Activated CD8-positive, alpha-beta memory T cell treated with anti-CD3 and anti-CD28 coated beads for 1 hour (primary cell): ENCODE measurements at places on chromosomes 7 and 10.
A peak's percentile ranks its signal among the peaks of the same experiment; 100 is the strongest.

DNA sequence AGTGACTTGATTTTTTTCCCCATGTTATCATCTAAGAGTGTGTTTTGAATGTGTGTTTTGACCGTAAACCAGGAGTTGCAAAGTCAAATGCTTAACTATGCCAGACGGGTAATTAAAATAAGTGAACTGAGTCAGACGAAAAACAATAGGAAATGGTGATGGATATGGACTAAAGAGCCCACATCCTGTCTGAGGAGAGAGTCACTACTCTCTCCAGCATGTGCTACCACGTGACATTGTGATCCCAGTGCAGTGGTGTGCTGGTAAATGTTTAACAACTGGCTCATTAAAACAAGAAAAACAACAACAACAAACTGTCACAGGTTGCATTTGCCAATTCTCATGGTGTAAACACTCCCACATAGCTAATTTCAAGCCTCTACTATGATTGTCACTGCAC lies 164.3 kb downstream of the SUGCT start:
- DNase-seq = no peak

DNA sequence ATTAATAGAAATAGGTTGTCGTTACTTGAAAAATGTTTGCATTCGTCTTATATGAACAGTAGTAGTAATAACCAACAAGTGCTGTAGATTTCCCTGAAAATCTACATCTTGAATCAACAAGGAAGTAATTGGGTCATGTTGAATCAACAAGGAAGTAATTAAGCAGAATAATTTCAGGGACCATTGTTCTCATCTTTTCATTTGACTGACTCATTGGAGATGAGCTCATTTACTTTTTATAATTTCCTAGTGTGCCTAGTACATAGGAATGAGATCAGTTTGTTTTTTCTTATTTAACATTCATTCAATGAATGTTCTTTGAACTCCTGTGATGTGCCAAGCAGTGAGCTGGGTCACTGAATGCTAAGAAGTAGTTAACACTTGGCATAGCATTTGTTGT lies 8.2 kb downstream of the CLDN12 start:
- no peak for DNase-seq

GRCh38 chr7:123845823-123846216 lies 851 bp downstream of the HYAL4 start:
- no peak for DNase-seq

DNA sequence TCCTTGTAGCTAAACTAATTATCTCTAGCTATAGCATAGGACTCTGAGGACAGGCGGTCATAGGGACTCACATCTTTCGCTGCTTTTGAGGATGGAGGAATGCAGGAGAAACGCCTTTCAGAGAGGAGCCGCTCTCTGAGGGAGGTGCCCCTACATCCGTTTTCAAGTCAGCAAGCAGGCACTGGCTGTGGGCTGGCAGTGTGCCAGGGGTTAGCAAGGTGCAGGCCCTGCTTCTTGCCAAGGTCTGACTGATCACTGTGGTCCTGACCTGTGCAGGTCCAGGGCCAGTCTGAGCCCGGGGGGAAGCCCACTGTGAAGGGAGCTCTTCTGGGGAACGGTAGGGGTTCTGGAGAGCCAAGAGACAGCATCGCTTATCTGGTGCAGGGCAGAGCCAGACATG lies 89.4 kb downstream of the SH3PXD2A start:
- peak; percentile 68 for DNase-seq

DNA sequence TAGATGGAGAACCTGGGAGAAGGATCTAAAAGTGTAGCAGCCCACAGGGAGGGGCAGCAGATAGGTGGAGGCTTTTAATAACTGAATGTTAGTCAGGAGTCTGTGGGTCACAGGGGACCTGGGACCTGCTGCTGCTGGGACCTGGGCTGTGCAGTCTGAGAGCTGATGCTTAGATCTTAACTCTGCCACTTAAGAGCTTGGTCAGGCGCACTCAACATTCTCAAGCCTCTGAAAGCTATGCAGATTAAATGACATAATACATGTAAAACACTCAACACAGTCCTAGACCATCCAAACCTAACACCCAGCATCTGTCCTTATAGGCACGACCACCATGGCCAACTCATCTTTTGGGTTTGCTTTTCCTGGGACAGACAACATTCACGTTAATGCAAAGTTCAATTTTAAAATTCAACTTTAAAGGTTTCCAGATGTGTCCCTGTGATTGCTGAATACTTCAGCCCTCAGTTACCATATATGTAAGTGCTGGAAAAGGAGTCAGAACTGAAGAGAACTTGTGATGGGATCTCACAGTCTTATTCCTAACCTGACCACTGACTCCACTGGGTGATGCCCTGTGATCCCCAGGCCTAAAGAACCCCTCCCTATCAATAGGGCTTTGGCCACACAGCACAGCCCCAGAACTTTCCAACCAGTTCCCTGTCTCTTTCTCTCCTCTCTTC lies 321.0 kb downstream of the PLXNA4 start:
- no peak for DNase-seq

DNA sequence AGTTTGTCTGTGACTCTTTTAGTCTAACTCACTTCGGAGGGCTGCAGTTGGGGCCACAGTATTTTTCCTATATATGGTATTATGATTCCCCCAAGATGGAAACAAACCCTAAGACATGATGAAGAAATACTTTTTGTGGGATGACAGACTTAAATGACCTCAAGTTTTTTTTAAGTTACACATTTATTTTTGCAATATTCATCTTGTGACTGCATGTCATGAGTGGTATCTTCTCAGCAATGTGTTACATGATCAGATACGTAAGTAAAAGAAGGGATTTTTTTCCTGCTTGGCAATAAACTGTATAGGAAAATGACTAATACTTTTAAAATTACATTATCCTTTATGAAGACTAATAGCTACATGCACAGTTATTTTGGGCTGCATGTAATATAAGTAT lies 57.8 kb downstream of the OR13A1 start:
- DNase-seq = no peak

GRCh38 chr10:79070606-79071395 lies 2.0 kb downstream of the ZMIZ1 start:
- DNase-seq = no peak

GRCh38 chr10:117374506-117375359 lies 507 bp downstream of the PDZD8 start:
- DNase-seq = no peak

DNA sequence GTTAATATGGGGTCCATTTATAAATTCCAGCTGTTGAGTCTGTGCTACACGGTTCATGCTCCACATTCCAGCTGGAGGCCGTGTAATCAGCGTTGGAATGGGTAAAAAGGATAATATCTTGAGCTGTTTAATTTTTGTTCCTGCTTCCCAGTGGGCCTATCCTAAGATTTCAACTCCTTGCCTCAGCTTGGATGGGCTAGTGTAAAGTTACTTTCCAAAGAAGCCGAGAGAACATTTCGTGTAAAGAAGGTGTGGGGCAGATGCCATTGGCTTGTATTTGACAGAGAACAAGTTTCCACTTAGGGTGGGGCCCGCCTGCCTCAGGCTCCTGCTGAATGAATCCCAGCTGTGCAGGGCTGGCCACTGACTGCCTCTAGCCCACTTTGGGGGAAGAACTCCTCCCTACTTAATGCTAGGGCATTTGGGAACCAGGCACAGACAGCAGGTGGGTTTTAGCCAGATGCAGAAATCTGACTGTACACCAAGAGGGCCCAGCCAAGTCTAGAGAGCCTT lies 125.9 kb upstream of the LYZL2 start:
- no peak for DNase-seq

- DNase-seq = no peak
Measured at GRCh38 chr10:74949034-74949832, 122.8 kb downstream of the KAT6B start.

DNA sequence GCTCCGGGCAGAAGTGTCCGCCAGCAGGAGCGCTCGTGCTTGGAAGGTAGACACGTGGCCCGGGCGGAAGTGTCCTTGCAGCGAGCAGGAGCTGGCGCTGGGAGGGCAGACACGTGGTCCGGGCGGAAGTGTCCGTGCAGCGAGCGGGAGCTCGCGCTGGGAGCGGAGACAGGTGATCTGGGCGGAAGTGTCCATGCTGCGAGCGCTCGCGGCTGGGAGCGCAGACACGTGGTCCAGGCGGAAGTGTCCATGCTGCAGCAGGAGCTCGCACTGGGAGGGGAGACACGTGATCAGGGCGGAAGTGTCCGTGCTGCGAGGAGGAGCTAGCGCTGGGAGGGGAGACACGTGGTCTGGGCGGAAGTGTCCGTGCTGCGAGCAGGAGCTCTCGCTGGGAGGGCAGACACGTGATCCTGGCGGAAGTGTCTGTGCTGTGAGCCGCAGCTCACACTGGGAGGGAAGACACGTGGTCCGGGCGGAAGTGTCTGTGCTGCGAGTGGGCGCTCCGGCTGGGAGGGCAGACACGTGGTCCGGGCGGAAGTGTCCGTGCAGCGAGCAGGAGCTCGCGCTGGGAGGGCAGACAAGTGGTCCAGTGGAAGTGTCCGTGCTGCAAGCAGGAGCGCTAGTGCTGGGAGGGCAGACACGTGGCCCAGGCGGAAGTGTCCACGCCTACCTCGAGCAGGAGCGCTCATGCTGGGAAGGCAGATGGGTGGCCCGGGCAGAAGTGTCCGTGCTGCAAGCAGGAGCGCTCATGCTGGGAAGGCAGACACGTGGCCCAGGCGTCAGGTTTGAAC lies 41.1 kb upstream of the PRKAR1B start:
- no peak for DNase-seq

DNA sequence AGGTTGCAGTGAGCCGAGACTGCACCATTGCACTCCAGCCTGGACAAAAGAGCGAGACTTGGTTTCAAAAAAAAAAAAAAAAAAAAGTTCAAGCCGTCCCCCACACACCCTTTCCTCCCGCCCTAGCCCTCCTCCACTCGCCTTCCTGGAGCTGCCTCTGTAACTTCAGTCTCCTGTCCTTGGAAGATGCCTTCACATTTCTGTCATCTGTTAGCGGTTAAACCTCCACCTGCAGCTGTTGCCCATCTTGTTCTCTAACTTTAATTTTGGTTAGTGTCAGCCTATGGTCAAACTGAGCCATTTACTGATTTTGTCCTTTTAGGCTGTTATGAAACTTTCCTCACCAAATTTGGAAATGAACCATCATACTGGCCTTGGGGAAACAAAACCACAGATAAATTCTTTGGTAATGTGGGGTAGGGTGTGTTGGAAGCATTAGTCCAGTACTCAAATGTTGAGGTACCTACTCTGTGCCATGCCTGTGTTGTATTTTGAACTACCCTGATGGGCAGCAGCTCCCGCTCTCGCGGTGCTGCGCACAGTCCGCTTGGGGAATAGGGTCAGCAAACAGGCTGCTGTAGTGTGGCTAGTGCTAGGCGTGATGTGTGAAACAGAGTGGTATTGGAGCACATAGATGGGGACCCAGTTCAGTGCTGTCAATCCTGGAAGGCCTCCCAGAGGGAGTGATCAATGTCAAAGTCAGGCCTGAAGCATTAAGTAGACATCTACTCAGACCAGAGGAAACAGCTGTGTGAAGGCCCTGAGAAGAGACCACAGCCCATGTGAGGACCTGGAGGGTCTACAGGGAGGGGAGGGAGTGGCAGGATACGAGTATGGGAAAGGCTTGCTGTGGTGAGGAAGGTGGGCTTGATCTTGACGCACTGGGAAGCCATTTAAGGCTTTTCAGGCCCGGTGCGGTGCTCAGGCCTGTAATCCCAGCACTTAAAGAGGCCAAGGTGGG lies 26.9 kb downstream of the SFXN4 start:
- no peak for DNase-seq

DNA sequence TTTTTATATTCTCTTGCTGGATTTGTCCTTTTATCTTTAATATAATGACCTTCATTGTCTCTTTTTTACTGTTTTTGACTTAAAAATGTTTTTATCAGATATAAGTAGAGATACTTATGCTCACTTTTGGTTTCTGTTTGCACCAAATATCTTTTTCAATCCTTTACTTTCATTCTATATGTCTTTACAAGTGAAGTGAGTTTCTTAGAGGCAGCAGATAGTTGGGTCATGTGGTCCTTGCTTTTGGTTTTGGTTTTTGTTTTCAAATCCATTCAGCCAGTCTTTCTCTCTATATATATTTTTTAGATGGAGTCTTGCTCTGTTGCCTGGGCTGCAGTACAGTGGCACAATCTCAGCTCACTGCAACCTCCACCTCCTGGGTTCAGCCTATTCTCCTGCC lies 932.4 kb upstream of the LRRTM3 start:
- no peak for DNase-seq

GRCh38 chr10:34407324-34407805 lies 407.7 kb downstream of the PARD3 start:
- DNase-seq = no peak

DNA sequence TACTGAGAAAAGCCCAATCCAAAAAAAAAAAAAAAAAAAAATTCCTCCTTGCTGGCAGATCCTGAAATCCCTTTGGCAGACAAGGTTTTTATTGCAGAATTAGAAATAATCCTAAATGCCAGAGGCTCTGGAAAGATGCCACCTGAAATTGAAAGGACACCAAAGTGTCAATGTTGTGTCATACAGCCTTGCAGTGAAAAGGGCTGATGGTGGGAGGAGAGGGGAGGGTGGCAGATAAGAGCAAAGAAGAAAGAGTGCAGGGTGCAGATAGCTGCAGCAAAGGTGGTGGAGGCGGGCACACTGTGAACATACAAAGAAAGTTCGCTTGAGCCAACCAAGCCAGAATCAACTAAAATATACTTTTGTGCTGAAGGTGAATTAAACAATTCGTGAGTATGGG lies 8.2 kb upstream of the OPTN start:
- DNase-seq = no peak

DNA sequence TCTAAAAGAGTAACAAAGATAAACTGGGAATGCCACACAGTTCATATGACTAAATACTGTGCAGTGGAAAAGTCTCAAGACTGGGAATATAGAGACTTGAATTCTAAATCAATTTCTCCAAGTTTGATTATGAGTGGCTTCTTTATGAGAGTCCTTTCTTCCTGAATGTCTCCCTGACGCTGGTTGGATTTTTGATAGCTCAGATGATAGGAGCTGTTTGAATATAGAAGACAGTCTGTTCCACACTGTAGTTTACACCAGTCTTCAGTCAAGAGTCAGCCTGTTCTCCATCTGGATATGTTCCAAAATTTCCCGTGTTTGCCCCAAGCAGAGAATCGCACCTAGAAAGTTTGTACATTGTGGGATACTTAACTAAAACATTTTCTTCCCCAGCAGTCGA lies 173.7 kb downstream of the LRMDA start:
- no peak for DNase-seq

- DNase-seq = peak; percentile 18
Measured at GRCh38 chr7:6271060-6271658, 1.3 kb downstream of the CYTH3 start.

DNA sequence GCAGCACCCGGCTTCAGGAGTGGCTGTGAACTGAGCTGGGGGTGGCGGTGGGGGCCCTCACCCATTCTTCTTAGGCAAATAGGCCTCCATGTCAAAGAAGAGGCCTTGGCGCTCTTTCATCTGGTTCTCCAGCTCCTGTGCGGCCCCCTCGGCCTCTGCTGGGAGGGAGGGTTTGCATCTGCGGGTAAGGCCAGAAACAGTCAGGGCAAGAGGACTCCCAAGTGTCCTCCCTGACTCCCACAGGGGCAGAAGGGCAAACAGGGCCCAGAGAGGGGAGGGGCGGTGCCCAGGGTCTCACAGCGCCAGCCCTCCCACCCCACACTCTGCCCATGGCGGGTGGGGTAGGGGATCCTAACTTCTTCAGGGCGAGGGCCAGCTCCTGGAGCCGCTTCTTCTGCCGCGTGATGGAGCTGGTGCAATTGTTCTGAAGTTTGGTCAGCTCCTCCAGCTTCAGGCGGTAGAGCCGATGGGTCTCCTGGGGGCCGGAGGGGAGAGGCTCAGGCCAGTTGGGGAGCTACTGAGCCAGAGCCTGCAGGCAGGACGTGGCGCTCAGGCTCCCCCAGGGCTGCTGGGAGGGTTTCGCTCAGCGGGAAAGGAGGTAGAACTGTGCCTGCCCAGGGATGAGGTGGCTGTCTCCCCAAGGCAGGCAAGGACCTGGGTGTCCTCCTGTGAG lies 2.2 kb downstream of the TMEM120A start:
- no peak for DNase-seq

GRCh38 chr10:44068716-44069482 lies 316.0 kb downstream of the CXCL12 start:
- no peak for DNase-seq
